ENCODE measurements at places on chromosomes 4 and X. TPM values are rescaled to one million over a fixed set of nuclear protein-coding genes. Genes with fewer than 3 reads are reported as not detected.
A peak's percentile ranks its signal among the peaks of the same experiment; 100 is the strongest.

DNA sequence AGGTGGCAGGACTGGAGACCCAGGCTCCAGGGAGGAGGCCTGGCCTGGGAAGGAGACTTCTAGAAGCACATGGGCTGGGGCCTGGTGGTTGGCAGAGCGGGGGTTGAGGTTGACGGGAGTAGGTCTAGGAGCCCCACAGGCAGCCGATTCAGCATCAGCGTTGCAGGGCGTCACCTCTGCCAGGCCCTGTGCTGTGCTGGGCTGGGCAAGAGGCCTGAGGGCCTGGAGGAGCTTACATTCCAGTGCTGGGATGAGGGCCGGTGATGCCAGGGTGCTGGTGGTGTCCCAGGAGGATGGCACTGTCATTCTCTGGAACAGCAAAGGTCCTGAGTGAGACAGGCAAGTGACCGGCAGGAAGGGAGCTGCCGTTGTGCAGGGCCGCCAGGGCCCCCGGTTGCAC, 76.6 kb downstream of the SORCS2 start:
- DNase-seq: no peak

GRCh38 chrX:107674480-107675364, 46.4 kb downstream of the PRPS1 start:
- peak; percentile 69 for DNase-seq

- no peak for DNase-seq
Measured at GRCh38 chr4:130210864-130211263, 1114.9 kb downstream of the C4orf33 start.

GRCh38 chrX:114619874-114620273, 36.0 kb downstream of the HTR2C start:
- DNase-seq: no peak

DNA sequence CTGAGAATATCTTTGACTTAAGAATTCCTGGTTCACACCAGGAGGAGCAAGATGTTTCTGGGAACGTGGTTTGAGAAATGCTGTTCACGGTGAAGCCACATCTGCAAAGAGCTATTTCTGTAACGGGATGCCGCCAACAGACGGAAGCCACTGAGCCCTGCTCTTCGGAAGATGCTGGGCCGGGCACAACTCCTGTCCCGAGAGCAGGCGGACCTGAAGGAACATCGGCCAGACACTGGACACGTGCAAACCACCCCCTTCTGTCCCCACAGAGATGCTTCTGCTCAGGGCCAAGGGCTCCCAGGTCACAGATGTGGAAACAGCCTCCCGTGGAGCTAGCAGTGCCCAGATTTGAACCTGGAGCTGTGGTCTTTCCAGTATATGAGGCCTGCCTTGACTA, 24.3 kb downstream of the HMX1 start:
- no peak for DNase-seq

GRCh38 chr4:6395466-6396228, 76.8 kb downstream of the PPP2R2C start:
- DNase-seq: peak; percentile 27

DNA sequence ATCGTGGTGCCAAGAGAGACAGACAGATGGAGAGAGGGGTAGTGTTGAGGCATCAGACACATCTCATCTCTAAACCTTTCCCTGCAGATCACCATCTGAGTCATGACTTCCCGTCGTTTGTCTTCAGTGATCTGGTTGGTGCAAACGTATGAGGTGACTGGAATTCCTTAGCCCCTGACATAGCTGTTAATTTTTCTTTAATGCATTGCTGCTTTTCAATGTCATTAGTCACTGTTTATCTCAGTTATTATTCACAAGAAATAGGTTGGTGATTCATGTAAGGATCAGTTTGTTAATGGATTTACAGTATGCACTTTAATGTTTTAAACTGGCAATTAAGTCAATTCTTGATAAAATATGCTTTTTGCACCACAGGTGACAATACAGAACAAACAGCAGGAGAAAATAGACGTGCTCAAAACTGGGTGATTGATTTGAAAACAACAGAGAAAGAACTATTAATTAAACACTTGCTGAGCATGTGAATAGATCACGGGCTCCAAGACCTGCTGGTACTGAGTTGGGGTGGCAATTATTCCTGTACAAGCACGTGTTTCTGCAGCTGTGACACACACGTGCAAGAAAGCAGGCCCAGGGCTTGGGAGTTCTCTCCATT, 1.3 kb upstream of the TMEM154 start:
- DNase-seq: no peak

DNA sequence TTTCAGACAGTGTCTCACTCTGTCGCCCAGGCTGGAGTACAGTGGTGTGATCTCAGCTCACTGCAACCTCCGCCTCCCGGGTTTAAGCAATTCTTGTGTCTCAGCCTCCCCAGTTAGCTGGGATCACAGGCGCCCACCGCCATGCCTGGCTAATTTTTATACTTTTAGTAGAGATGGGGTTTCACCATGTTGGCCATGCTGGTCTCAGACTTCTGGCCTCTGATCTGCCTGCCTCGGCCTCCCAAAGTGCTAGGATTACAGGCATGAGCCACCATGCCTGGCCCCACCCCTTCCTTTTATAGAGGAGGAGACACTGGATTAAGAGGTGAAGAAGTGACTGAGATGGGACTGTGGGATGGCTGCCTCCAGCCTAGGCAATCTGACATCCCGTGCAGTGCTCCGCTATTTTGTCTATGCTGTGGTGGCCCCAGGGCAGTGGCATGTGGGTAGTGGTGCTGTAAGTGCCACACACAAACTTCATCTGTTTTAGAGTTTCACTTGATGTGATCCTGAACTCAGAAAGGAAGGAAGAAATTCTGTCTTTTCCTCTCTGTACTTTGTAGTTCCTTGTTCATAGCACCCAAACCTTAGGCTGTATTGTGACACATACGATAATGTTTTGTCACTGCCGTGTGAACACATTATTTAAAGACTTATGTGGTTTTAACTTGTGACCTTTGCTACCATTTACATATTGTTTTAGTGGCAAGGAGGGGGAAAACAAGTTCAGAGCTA, 48.9 kb downstream of the FNIP2 start:
- DNase-seq: no peak

- no peak for DNase-seq
Measured at GRCh38 chr4:138223231-138223910, 18.8 kb downstream of the SLC7A11 start.

DNA sequence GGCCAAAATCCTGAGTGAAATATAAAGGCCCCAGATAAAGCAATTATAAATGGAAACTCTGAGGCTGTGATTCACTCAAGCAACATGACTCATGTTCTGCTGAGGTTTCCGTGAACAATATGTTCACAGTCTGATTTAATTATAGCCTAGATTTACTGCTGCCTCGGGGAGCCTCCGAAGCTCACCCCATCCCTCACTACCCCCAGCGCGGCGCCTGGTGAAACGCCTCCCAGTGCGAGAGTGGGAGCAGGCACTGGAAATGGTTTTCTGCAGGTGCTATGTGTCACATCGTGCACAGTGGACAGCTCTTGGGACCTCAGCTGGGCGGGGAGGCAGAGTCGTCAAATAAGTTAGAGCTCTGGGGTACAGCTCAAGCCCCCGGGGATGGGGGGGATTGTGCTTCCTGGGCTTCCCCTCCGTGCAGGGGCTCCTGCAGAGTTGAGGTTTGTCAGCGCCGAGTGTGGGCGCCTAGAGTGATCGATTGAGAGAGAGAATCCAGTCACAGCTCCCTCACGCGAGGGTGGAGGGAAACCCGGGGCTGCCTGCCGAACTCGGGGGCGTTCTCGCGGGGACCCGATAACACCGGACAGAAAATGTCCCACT, 110.6 kb downstream of the PHKA2 start:
- DNase-seq: peak; percentile 58

- no peak for DNase-seq
Measured at GRCh38 chrX:154751669-154752271, 893 bp upstream of the GAB3 start.

GRCh38 chr4:186685767-186686183, 37.9 kb downstream of the FAT1 start:
- no peak for DNase-seq

- DNase-seq: no peak
Measured at GRCh38 chrX:45527834-45528233, 327.2 kb upstream of the DIPK2B start.

- peak; percentile 32 for DNase-seq
Measured at GRCh38 chrX:110167952-110168451, 149.9 kb downstream of the AMMECR1 start.

GRCh38 chr4:15197005-15197404, 194.7 kb downstream of the CPEB2 start:
- DNase-seq: no peak

DNA sequence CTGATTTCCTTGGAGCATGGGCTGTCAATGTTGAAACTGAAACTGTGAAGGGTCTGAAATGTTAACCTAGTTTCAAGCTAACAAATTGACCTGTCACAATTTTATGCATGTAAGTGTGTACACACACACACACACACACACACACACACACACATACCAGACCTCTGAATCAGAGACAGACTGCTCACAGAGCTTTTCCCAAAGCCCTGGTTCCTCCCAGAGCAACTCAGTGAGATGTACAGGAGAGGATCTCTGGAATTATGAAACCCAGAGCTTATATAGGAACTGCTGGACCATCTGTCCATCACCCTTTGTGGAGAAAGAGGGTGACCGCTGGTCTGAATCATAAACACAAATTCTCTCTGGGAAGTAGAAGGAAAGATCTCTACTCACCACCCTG, 228.1 kb upstream of the PRPS2 start:
- DNase-seq: no peak

- peak; percentile 80 for DNase-seq
Measured at GRCh38 chr4:95548738-95549245, at the start of gene UNC5C. UNC5C (minus strand) TSS chr4:95548973.

DNA sequence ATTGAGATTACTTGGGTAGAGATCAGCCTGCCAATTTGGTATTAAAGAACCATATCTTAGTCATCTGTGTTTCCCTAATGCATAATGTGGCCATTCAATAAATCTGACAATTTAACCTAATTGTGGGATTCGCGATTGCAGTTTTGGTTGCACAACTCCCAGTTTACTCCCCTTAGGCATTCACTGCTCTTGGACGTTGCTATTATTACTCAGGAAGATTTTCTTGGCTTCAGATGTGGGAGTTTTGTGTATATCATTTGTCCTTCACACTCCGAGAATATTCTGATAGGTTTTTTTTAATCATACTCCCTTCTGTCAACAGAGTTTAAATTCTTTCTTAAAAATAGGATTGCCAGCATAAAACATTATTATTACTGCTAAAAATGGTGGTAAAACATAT, 22.0 kb upstream of the TRPC3 start:
- DNase-seq: no peak

DNA sequence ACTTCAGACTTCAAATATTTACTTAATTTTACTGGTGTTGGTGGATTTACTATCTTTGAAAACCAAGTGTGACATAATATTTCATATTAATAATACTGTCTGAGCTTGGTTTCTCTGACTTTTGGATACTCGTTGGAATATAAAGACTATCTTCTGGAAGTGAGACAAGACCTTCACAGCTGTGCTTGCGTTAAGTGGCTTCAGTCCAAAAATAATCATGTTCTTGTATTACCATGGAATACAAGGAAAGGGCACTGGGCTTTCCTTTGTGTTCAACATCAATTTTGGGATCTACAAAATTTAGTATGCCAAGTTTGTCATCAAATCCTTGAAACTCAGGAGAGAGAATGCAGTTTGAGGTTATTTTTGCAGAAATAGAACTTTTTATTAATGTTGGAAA, 712.4 kb upstream of the LCORL start:
- DNase-seq: no peak

DNA sequence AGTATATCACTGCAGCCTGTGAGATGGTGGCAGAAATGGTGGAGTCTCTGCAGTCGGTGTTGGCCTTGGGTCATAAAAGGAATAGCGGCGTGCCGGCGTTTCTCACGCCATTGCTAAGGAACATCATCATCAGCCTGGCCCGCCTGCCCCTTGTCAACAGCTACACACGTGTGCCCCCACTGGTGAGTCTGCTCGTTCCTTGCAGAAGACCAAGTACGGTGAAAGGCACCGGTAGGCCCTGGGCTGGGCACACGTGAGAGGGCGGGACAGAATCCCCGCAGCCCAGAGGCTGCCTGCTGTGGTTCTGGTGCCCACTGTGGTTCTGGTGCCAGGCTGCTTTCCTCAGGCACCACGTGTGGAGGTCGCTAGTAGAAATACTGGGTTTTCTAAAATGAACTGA, 31.2 kb upstream of the MSANTD1 start:
- peak; percentile 21 for DNase-seq

DNA sequence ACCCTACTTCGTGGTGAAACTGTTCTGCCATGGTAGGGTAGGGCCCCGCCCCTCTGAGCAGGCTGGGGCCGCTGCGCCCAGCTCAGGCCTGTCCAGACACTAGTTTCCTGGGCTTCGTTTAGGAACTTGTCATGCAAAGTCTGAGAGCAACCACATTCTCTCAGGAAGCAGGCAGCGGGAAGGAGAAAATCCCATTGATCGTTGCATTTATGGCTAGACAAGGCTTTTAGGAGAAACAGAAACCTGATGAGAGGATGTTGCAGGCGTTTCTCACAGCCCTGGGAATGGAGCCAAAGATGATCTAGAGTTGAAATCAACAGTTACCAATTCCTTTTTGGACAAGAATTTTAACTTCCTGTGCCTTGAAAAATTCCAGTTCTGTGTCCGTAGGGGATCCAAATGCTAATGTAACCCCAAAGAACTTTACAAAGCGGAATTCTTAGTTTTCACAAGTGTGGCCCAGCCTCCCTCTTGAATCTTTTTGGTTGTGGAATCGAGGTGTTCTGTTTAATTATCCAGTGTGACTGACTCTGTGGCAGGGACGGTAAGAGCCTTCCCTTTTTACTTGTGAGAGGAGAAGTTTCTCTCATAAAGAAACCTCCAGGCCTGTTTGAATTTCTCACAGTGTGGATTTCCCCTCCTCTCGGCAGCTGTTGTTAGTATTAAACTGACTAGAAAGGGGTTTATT, 4.5 kb upstream of the CXCL9 start:
- no peak for DNase-seq

DNA sequence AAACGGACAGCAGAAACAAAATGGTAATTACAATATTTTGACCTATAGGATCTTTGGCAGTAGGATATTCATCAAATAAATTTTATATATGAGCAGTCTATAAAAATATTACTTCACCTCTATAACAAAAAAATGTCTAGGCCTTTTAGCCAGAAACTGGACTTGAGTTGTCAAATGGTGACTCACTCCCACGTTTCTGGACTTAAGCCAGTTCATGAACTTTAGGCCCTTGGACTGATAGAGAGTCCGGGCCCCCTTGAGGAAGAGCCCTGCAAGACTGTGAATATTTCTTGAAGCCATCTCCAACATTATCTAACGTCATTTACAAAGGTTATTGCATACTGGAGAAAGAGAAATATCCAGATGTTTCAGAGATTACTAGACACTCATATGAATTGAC, 106.8 kb upstream of the FAM47A start:
- no peak for DNase-seq

The RHOXF1 gene
- total RNA-seq: not detected

The ODAPH gene
- total RNA-seq: not detected

The NAA11 gene
- total RNA-seq: not detected

The AKAP4 gene
- total RNA-seq: not detected

The EBP gene
- 55.4 TPM for total RNA-seq

The TBC1D1 gene
- total RNA-seq: 118 TPM

The NEIL3 gene
- total RNA-seq: 0.10 TPM

The CFP gene
- total RNA-seq: 2.1 TPM

The FATE1 gene
- total RNA-seq: not detected

The GAGE2A gene
- total RNA-seq: not detected
